ENCODE measurements at places on chromosomes 7 and 10.

- peak; percentile 31 for DNase-seq
Observed at GRCh38 chr10:80204677-80205476, 460 bp downstream of the ANXA11 start.

DNA sequence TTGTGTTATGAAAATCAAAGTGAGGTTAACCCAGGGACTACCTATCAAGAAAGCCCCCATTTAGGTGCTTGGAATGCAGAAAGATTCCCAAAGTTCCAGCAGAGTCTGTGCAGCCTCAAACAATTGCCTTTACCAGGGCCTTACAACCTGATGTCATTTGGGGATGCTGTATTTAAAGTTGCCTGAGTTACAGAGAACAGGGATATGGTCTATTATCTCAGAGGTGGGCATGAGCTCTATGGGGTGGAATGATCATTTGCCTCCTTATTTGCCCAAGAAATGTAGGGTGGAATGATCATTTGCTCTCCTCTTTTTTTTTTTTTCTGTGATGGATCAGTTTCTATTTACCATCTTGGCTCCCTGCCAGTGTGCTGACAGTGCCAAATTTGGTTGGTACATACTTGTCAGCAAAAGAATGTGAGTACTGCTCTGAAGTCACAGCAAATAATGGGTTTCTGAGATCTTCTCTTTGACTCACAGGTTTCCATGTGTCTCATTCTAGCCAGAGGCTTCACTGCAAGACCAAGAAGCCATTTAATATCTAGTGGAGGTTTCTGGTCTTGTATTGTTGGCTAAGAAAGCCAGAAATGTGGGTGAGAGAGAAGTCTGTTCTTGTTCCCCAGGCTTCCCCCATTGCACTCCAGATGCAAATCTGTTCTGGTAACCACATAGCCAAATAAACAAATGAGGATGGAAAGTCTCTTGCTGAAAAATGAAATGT lies 45.5 kb upstream of the ZNRF2 start:
- peak; percentile 47 for DNase-seq

DNA sequence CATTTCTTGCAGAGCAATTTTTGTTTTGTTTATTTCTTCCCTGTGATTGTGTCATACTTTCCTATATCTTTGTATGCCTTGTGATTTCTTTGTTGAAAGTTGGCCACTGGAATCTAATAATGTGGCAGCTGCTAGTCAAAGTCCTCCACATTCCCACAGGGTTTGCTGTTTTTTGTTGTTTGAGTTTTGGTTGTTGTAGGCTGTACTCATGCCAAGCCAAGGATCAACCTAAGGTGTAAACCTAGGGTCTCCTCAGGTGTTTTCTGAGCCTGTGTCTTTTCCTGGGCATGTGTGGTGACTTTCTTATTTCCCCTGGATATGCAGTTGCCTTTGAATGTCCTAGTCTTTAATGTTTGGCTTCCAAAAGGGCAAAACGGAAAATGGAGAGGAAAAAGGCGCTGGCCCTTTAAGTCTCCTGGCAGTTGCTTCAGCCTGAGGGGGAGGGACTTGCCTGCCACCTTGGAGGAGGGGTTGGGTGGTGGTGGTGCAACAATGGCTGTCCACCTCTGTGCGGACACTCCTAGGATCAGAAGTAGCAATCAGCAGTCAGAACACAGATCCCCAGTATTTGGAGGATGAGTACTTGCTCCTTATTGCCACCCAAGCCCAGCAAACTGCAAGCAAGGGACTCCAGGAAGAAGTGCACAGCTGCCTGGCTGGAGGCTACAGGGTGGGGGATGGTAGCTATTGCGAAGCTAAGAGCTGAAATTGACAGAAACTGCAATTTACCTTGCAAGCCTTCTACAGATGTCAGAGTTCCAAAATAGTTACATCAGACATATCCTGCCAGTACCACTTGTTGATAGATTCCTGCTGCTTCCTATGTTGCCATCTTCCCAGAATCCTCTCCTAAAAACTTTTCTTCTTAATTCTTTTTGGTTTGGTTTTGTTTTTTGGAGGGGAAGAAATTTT lies 5.6 kb upstream of the ZNF518A start:
- DNase-seq: no peak

DNA sequence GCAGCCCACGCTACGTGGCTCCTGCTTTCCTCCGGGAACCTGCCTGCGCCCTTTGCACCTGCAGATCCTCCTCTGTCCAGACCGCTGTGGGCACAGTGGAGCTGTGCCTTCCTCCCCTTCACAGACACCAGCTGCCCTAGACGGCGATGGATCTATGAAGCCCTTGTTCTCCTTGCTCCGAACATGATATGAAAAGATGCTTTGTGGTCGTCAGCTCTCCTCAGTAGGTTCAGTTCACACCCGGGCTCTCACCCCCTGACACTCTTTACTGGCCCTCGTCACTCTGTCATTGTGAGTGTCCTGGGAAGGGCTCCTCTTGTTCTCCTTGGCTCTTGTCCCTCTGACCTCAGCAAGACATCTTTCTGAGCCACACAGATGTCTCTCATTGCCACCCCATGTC lies 4.2 kb downstream of the ZNF488 start:
- DNase-seq: no peak

DNA sequence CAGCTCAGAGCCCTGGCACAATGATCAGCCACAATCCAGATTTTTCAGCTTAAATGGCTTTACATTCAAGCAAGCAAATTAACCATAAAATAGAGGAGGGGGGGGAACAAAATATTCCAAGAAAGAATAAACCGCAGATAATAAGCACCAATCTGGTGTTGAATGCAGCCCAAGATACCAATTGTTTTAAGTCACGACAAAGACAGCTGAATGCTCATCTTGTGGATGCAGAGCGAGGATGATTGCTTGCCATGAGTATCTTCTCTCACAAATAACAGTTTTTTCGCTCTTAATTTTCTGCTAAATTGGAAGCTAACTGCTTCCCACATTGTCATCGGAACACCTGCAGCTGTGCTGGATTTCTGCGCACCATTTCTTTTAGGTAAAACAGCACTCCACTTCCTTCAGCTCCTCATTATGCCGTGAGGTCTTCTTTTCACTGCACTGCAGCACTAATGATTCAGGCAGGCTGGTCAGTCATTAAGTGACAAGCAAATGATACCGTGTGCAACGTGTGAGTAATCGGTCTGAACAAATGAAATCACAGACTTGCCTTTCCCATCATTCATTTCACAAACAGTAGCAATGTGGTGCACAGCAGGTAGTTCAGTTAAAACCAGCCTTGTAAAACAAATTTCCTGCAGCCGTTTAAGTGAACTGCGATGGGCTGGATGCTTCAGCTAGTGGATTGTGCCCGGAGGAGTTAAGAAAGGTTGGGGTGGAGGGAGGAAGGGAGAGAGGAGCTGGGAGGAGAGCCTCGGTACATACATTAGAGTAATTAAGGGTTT lies 106.4 kb upstream of the CDCA7L start:
- DNase-seq: no peak

DNA sequence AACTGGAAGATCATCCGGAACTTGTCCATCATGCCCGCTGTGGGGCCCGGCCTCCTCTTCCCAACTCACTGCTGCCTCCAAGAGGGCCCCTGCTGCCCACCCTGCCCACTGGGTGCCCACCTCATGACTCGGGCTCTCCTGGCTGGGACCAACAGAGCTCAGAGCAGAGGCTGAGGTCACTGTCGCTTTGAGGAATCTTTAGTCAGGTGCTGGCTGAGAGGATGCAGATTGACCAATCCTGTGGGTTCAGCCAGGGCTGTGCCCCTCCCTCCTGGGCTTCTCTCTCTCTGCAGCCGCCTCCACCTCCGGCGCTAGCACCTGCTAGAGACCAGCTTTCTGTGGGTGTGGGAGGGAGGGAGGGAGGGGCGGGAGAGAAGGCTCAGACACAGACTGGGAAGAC lies at the start of gene CALHM1:
Gene CALHM1 (minus strand): TSS at position 181 of the 400 bp plus-strand sequence. CDS start 149 bp downstream, at position 32.
- no peak for DNase-seq

GRCh38 chr10:121935702-121936101 lies 7.9 kb upstream of the ATE1 start:
- no peak for DNase-seq

GRCh38 chr10:126686719-126687118 lies 16.2 kb upstream of the C10orf90 start:
- no peak for DNase-seq

All from activated CD4-positive, alpha-beta T cell treated with anti-CD3 and anti-CD28 coated beads, Interleukin-2, Interleukin-6, amounts not matched to agents 100 ng/mL and 50 ng/mL, durations not matched to agents 16 hours and 8 hours (primary cell).